NCI-H2029 (cell line): ENCODE measurements at places on chromosomes 12 and 14.

DNA sequence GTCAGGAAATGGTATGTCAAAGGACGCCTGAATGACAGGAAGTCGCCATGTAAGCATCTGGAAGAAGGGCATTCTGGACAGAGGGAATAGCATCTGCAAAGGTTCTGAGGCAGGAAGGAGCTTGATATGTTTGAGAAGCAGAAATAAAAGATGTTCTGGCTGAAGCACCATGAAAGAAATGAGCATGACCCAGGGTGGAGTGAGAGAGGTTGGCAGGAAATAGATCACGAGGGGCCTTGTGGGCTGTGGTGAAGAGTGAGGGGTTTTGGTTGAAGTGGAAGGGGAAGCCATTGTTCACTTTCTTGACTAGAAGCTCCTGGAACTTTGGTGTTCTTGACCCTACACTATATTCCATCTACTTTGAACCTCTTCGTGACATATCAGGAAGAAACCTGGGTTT is 99.4 kb upstream of the PARP11 start:
- no peak for DNase-seq

DNA sequence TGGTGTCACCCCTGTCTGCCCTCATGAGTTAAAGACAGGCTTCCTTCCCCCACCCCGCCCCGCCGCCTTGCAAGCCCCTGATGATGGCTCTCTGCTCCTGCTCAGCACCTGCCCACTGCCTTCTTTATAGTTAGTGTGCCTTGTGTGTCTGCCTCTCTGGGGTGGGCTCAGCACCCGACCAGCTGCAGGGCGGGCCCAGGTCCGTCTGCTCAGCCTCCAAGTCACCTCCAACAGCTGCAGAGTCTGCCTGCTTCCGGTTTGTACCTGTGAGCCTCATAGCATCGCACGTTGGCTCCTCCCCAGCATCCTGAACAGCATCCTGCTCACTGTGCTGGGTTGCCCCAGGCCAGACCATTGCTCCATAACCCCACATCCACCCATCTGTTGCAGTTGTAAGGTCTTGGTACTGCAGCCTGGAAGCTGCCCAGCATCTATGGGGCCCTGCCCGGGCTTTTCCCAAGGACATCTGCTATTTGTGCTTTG is 3.5 kb downstream of the TGFB3 start:
- DNase-seq: no peak

- no peak for DNase-seq
These were observed 22.2 kb downstream of the P2RX4 start for GRCh38 chr12:121232163-121232562.

GRCh38 chr14:74525361-74525851 is 31.8 kb downstream of the ISCA2 start:
- DNase-seq: no peak

DNA sequence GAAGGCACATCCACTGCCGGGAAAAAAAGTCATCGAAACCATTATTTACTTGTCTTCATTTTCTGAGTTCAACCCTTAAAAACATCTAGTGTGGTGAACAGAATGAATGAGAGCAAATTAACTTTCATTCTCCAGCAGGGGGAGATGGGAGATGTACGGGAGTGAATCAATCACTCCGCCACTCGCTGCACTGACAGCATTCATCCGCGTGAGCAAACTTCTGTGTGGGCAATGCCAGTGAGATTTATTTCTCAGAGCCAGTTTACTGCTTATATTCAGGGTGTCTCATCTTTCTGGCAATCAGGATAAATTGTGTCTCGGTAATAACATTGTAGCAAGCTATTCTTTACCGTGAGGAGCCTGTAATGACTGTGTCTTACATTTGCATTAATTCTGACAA is 463.6 kb upstream of the MIS18BP1 start:
- no peak for DNase-seq

- DNase-seq: no peak
These were observed 23.8 kb downstream of the BAZ1A start for GRCh38 chr14:34851395-34851794.

GRCh38 chr14:106530423-106531107 is 1004.2 kb downstream of the TMEM121 start:
- no peak for DNase-seq

- no peak for DNase-seq
These were observed 15.6 kb upstream of the TTC7B start for GRCh38 chr14:90831821-90832220.

DNA sequence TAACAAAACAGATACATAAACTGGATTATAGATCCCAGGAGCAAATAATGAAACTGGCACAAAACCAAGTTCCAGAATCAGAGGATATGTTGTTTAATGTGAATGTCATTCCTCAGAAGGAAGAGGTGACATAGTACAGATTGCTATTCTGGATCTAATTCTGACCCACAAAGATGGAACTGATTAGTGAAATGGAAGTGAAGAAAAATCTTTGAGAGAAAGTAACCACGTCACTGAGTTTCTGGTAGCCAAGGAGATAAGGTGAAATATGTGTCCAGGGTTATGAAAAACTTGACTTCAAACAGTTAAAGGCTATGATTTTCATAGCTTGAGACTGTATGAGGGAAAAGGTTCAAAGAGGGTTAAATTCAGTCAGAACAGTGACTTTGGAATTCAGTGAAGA is 8.3 kb downstream of the OR10AD1 start:
- DNase-seq: no peak

- no peak for DNase-seq
These were observed 41.9 kb upstream of the MMP17 start for GRCh38 chr12:131786331-131786730.

- DNase-seq: no peak
These were observed 44.5 kb upstream of the ZDHHC17 start for GRCh38 chr12:76719171-76720041.

- DNase-seq: no peak
These were observed 75.3 kb downstream of the WSCD2 start for GRCh38 chr12:108204117-108204987.

DNA sequence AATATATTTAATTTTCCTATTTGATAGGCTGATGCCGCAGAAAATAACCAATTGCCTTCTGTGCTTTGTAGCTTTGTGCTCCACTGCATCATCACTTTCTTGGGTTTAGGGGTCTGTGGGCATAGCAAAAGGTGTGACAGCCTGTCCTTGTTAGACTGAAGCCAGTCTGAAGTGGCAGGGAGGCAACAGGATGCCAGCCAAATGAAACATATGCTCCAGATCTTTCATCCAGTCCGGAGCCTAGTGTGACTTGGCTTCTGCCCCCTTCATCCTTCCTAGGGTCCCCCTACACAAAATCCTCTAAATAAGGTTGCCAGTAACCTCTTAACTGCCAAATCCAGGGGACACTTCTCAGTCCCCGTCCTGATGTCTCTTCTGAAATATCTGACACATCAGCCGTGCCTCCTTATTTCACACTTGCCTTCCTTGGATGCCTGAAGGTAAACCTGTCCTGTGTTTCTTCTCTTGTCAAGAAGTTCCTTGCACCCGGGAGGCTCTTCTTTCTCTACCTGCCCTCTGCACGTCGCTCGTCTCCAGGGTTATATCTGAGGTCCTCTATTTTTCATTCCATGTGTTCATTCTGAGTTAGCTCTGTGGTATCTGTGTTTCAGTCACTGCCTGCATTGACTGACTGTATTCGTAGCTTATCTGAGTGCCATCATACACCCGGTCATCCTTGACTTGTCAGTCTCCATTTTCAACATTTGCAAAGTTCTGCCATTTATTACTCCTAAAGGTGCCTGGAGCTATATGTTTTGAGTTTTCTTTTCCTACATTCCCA is 47.8 kb downstream of the HMGA2 start:
- no peak for DNase-seq

DNA sequence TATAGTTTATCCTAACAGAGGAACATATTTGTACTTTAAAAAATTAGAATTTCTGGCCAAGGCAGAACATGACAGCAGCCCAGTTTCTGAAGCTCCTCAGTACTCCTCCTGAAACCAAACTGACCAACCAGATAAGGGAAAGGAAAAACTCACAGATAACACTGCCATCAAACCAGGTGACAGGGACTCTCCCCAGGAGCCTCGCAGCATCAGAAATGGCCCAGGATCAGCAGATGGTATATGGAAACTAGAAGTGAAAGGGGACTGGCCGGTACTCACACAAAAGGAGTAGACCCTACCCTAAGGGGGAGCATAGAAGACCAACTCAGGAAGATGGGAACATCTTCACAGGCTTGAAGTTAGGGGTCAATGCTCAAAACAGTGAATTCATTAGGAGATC is 22.0 kb downstream of the GALC start:
- DNase-seq: no peak
